ENCODE measurements at places on chromosomes 7 and 10.

GRCh38 chr7:32119790-32120196, 49.6 kb upstream of the PDE1C start:
- no peak for DNase-seq

DNA sequence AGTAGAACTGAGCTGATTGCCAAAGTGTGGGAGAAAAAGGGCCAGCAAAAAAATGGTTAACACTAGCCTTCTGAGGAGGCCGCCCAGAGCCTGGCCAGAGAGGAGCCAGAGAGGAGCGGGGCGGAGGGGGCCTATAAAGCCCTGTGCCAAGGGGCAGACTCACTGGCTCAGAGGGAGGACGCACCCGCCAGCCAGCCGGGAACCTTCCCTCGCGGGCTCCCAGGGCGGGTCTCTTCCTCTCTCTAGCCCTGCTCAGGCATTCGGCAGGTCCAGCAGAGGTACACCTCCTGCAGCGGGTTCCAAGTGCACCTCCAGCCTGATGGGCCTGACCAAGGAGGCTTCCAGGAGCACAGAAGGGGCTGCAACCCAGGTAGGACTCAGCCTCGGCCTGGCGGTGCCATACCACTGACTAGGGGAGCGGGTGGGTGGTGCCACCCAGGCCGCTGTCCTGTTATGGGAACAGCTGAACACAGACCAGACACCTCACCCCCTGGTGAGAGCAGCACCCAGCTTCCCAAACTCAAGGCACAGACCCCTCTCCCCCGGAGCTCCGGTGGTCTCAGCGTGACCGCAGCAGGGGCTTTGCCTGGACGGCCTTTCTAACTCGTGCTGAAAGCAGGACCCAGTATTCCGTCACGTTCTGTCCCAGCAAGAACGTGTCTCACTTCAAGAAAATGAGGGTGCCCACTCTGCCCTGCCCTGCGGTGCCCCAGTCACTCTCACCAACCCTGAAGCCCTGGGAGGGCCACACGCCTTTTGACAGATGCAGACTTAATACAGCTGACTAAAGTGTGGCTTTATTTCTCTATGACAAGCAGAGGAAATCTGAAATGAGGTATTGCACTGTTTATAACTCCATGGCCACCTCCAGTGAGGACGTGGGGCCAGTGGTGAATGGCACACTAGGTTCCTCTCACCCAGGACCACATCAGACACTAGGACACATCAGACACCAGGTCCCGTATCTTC, at the start of gene GPER1:
Gene GPER1, plus strand, starts transcription at position 162 of the 969 bp plus-strand sequence. CDS start 3,616 bp downstream, outside the sequence.
- DNase-seq = no peak

GRCh38 chr10:132263866-132264265, 43.9 kb downstream of the STK32C start:
- no peak for DNase-seq

DNA sequence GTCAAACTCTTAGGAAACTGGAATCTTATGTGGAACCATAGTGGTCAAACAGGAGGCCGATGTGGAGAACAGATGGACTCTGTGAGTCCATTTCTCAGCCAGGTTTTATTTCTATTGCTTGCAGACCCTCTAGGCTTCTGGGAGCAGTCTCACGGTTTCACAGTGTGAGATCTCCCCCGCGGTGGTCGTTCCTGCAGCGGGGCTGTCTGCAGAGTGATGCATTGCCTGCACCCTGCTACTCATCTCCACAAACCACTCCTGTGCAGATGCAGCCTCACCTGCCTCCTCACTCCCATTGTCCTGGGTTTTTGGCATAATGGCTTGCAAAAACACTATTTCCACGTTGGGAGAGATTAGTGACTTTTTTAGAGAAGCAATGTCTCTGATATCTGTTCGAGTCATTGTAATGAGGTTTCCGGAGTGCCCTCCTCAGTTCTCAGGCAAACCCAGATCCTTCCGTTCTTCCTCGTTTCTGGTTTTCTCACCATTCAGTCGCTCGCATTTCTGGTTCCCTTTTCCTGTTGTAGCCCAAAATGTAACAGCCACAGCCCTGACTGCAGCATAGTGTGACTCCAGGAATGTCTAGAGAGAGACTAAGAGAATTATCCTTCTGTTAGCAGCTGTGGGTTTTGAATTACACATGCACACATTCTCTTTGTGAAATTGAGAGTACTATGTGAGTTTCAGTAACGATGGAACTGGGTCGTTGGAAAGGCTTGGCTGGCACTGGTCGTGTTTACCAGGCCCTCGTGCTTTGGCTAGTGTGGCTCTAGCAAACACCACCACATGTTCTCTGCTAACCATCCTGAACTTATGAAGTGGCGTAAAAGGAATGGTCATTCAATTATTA, 30.2 kb downstream of the ACADSB start:
- DNase-seq = no peak

- no peak for DNase-seq
These were observed 3.8 kb upstream of the SKIDA1 start for GRCh38 chr10:21529032-21529910.

DNA sequence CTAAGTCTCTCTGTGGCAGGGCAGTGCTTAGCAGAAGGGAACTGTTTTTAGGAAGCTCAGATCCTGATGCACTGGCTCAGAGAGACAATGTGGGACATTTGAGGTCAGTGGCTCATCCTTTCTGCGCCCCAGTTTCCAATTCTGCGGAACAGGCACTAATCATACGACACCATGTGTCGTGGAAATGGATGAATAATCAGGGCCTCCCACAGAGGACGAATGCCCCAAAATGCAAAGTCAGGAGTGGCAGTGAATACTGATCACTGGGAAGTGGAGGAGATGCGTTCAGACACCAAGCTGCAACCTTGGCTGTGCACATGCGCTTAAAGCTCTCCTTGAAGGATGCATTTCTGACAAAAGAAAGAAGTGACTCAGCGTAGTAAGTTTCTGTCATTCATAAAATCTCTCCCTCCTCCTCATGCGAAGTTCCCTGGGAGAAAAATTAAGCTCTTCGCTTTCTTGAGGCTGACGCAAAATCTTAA, 21.9 kb upstream of the ECHDC3 start:
- DNase-seq = no peak

DNA sequence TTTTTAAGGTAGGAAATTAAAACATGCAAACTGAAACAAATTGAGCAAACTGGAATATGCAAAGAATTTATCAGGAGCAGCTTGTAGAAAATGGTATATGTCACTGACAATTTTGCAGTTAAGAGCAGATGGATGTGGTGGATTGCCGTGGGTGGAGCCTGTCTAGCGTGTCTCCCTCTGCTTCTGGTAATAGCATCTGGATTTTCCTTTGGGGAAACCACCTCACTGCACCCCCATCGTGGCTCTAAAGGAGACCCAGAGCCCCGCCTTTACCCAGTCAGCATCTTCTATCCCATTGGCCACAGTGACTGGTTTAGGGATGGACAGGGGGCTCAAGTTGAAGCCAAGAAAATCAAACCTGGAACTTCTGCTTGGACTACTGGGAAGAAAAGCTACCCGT, 142.9 kb downstream of the SVIL start:
- DNase-seq = no peak

DNA sequence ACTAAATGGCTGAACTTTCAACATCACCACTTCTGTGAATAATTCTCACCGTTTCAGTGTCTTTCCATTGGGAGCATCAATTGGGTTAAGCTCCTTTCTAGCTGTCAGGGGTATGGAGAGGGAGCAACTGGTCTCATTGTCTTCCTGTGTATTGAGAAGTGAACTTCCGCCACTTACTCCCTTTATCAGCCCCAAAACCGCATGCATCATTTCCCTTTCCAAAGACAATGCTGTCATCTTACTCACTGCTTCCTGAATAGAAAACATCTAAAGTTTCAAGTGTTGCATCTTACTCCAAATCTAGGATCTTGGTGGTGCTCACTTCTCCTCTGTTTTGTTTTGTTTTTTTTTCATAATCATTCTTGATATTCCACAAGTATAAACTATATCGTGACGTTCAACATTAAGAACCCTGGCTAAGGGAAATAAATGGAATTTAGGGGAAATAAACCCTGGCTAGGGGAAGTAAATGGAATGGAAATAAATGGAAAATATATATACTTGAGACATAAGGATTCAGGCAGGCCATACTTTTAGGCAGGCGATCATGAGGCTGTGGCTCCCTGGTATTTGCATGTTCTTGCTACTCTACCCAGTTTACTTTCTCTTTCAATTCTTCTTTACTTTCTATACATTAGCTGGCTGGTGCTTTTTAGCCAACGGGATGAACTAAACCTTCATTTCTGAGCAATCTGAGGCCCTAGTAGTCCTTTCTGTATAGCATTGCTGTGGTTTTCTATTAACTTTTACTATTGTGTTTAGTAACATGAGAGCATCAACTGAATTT, 371.9 kb downstream of the BMPER start:
- DNase-seq = no peak

- DNase-seq = no peak
These were observed 1.3 kb downstream of the OGA start for GRCh38 chr10:101816913-101817336.

- no peak for DNase-seq
These were observed 20.7 kb upstream of the CACUL1 start for GRCh38 chr10:118775478-118775877.

GRCh38 chr10:18449611-18450026, 201.8 kb downstream of the NSUN6 start:
- DNase-seq = no peak

- DNase-seq = no peak
These were observed 96.6 kb downstream of the MKLN1 start for GRCh38 chr7:131424219-131424822.

- DNase-seq = no peak
These were observed 176.4 kb downstream of the ELFN1 start for GRCh38 chr7:1846331-1847065.

DNA sequence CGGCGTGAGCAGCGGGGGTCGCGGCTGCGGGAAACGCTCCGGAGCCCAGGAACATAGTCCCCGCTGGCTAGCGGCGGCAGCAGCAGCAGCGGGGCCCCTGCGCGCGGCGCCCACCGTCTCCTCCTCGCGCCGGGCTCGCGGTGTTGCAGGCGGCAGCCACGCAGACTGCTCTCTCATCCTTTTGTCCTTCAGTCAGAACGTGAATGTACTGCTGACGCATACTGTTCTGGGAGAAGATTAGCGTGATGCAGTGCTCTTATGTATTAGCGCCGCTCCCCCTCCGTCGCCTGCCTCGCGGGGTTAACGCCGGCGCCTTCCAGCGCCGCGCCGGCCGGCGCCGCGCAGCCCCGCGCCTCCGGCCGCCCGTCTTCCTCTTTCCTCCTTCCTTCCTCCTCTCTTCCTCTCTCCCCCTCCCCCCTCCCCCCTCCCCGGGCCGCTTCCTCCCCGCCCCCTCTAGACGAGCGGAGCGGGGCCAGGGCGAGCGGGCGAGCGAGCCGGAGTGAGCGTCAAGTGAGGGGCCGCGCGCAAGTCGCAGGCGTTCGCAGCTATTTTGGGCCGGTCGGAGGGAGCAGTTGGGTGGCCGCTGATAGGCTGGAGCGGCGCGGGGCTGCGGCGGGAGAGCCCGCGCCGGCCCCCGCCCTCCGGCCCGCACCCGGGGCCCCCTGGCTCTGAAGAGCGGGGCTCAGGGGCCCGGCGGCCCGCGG, 816 bp upstream of the LRRC4 start:
- DNase-seq = peak; percentile 52

DNA sequence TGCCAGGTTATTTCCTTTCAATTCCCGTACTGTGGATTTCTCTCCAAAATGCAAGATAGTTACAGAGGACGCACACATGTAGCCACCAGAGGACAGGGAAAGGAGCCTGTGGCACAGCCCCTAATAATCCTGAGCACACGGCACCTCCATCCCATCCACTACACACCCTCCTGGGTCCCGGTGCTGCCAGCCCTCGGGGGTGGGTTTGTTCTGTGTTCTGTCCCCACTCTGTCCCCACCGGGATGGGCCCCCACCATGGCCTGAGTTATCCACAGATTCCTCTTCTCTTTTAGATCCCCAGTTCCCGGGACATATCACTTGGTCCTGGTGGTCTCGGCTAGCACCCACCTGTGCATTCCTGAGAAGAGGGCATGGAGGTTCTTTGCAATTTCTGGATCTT, 196.9 kb upstream of the PPP2R2D start:
- no peak for DNase-seq

DNA sequence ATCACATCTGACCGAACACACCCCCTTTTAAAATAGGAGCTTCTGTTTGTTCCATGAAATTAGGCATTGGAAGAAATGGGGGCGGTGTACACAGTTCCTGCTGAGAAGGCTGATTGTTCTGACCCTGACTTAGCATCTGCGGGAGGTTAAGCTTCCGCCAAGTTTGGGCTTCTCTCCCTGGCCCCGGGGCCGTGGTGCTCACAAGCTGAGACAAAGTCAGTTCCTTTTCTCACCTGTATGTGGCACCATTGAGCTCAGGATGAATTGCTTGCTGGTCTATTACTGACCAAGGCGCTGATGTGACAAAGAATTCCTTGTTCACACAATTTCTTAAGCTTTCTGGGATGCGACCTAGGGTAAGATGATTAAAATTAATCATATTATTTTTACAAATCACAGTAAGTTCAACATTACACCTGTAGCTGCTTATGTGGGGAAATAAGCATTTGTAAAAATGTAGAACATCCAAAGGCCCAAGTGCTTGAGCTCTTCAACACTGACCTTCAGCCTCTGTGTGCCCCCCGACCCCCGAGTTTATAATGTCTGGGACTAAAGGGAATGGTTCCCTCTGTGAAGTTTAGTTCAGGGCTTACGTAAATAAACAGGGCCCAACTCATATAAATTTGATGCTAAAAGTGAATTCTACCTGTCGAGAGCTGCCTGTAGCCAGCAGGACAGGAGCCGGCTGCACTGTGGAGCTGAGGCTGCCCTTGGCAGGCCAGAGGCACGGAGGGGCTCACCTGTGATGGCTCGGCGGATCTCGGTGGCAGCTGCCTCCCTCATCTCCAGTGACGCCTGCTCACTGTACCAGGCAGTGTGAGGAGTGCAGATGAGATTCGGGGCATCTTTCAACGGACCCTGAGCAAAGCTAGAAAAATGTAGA, 50.8 kb downstream of the ZRANB1 start:
- peak; percentile 31 for DNase-seq

DNA sequence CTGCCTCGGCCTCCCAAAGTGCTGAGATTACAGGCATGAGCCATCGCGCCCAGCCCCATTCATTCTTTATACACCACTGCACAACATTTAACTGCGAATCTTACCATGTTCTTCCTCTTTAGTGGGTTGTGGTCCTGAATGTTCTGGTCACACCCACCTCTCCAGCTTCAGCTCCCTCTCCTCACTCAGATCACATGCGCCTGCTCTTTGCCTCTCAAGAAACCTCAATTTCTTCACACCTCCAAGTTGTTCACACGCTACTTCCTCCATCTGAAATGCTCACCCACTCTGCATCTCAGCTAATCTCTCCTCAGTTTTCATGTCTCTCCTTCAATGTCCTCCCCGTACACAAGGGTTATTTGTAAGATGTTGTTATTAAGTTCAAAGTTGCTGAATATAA, 2.4 kb upstream of the PRR15 start:
- DNase-seq = no peak

DNA sequence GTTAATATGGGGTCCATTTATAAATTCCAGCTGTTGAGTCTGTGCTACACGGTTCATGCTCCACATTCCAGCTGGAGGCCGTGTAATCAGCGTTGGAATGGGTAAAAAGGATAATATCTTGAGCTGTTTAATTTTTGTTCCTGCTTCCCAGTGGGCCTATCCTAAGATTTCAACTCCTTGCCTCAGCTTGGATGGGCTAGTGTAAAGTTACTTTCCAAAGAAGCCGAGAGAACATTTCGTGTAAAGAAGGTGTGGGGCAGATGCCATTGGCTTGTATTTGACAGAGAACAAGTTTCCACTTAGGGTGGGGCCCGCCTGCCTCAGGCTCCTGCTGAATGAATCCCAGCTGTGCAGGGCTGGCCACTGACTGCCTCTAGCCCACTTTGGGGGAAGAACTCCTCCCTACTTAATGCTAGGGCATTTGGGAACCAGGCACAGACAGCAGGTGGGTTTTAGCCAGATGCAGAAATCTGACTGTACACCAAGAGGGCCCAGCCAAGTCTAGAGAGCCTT, 125.9 kb upstream of the LYZL2 start:
- DNase-seq = no peak

All from GM04503 (cell line).